ENCODE measurements at places on chromosomes 3 and 15.

DNA sequence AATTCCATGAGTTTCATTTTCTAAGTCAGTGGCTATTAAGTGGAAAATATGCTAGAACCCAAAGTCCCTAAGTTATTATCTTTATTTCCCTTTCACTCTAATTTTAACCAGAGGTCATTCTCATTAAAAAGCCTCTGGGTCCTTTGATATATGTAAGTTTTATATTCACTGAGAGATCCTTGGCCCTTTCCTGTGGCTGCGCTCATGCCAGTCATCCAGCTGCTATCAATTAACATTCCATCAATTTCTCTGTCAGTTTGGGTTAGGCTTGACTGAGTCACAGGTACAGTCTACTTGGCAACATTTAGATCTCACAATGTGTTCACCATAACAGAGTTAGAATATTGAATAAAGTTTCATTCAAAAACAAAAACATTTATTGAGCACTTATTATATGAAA is 58.0 kb upstream of the FBN1 start:
- DNase-seq = peak; percentile 75

DNA sequence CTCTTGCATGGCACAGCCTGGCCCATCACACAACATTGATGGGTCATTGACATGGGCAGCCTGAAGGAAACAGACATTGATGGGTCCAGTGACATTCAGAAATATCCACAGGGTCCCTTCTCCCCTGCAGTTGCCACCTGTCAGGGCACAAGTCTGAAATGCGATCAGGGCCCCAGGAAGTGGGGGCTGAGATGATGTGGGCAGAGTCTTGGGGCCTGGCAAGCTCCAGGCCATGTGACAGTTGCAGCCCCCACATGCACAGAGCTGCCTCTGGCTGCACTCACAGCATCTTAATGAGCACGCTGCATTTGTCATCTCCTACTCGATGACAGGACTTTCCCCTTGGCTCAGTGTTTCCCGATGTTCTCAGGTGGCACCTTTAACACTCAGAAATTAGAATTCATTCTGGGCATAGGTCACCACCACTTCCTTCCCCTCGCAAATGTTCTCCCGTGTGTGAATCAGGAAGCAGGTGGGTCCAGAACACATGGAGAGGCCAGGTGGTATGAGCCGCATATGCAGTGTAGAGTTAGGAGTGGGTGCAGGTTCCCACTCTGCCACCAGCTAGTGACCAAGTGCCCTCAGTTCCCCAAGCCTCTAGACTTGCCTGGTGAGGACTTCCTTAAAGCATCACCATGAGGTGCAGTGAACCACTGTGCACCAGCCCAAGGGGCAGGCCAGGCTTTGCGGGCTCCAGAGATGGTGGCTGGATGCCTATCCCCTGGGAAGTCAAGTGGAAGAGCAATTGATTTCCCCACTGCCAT is 1.6 kb upstream of the TXNRD3 start:
- no peak for DNase-seq

DNA sequence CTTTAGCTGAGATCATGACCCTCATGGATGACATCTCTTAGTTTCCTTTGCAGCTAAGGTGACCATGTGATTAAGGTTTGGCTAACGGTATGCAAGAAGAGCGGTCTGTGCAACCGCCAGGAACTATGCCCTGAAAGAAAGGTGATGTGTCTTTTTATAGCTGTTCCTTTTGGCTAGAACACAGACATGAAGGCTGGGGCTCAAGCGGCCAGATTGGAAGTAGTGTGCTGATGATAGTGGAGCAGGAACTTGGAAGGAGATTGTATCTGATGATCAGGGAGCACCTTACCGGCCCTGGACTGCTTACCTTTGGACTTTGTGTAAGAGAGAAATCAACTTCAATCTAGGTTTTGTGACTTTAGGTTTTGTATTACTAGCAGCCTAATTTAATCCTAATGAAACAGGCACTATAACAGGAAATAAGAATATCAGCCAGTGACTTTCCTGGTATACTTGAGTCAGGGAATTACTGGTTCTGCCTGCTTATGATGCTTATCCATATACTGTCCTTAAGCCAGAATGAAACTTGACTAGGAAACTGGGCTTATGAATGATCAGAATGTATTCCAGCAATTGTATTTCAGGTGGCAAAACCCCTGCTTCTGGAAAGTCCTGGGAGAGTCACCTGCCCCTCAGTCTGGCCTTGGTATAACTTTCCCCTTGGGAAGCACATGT is 164.3 kb upstream of the LRIG1 start:
- no peak for DNase-seq

GRCh38 chr3:17935222-17935621 is 192.8 kb upstream of the TBC1D5 start:
- DNase-seq = no peak

GRCh38 chr3:23807424-23808015 is 1.8 kb downstream of the UBE2E1 start:
- peak; percentile 69 for DNase-seq

GRCh38 chr3:69961706-69962439 is 37.7 kb upstream of the SAMMSON start:
- DNase-seq = no peak

DNA sequence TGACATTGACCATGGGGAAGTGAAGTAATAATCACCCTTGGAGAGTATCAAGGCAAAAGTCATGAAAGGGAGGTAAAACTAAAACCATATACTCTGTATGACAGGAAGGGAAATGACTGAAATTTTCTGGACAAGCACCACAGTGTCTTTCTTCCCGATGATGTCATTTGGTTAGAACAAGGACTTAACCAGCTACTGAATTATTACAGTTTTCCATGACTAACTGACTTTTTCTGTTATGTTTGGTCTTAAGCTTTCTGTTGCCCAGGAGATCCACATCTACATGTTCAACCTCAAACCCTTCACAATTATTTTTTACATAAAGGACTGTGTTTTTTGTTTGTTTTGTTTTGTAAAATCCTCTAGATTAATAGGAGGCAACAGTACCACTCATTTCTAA is 191.9 kb upstream of the IL12A start:
- peak; percentile 96 for DNase-seq

DNA sequence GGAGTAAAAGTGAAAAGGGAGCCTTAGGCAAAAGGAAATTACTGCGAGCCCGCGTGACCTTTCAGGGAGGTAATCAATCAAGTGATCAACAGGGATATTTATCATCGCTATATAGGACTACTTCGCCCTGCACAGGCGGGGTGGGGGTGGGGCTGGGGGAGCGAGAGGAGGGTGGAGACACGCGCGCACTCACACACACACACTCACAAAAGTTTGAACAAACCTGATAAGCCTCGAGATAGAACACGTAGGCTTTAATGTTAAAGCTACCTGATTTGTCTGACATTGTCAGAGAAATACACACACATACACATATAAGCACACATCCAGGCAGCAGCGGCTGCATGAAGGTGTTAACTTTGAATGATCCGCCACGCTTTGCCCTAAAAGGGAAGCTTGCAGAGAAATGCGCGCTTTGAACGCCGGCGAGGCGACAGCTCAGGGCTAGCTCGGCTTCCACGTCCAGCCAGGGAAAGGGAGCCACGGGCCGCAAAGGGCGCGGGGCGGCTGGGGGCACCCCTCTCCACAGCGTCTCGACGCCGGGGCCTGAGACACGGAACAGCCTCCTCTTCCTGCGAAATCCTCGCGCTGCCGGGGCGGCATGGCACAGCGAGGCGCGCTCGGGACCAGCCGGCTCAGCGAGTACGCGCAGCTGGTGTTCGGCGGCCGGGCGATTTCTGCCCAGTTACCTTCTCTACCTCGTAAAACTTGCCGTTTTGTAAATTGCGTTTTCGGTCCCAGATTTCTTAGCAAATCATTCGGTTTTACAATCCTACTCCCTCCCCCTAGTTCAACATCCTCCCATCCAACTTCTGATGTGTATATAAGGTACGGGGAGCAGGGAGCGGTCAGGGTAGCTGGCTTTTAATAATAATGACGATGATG is 4.8 kb upstream of the MECOM start:
- DNase-seq = peak; percentile 42

- peak; percentile 92 for DNase-seq
These were observed 44.4 kb downstream of the BTD start for GRCh38 chr3:15645740-15646501.

DNA sequence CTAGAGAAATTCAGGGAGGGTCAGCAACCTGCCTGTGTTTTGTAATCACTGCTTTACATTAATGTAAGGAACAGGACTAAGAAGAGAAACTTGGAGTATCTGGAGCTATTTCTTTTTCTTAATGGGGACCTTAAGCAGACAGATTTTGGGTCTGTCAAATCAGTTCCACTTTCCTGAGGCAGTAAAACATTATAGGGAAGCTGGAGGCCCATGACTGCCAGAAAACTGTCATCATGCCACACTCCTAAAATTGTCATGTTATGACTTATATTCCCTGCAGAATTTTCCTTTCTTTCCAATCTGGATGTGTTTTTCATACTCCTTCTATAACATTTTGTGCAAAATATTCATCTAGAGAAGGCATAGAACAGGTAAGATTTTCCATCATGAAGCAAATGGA is 28.8 kb downstream of the DGKG start:
- no peak for DNase-seq

GRCh38 chr3:13137941-13138832 is 65.0 kb upstream of the IQSEC1 start:
- no peak for DNase-seq

GRCh38 chr3:172787746-172788145 is 37.2 kb downstream of the ECT2 start:
- peak; percentile 43 for DNase-seq

DNA sequence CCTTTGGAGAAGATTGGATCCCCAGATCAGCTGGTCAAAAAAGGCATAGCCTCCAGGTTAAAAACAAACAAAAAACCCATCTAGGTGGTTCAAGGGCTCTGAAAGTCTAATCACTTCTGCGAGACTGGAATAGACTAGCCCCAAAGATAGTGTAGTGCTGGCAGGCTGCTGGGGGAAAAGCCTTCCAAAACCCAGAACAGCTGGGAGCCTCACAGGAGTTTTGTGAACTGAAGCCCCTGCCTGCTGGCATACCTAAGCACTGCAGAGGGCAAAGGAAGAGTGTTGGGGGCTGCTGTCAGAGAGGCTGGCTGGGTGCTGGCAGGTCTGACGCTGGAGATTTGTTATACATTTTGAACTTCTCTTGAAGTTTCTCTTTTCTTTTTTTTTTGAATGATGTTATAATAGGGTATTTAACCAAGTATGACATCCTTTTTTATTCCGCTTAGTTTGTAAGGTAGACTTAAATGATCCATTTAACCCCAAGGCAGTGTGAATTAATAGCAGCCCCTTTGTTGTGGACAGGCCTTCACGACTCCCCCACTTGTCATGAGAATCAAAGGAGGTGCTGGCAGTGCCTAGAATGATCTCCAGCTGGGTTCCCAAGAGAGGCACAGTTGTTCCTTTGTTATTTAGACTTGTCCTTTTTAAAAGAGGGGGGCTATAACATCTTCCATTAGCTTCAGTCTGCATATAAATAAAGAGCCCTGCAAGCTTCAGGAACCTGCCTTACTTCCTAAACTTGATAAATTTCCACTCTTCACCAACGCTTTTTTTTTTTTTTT is 53.9 kb downstream of the CRTC3 start:
- no peak for DNase-seq

GRCh38 chr15:78130466-78131294 is 565 bp downstream of the CIB2 start:
- DNase-seq = no peak

GRCh38 chr3:82224661-82225060 is 463.2 kb upstream of the GBE1 start:
- DNase-seq = no peak

- DNase-seq = peak; percentile 28
These were observed 34.4 kb downstream of the SLCO3A1 start for GRCh38 chr15:91887921-91888373.

DNA sequence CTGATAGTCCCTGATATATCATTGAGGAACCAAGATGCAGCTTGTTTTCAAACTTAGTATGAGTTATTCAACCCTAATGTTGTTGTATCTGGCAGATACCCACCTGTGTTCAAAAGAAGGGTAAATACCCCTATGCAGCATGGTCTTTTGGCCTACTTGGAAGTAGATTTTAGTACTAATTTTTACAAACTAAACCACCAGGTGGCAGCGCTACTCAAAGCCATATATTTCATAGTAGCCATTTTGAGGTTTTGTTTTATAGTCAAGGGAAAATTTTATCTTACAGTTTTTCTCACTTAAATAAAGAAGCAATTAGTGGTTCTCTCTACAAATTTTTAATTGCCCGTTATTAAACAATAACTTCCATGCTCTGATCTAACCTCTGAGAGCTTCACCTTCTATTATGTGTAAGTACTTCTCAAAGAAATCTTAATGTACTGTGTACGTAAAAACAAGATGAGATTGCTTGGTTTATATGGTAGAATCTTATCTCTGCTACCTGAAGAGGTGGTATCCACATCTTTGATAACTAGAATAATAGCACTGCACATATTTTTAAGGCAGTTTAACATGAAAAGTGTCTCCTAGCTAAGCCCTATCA is 31.5 kb upstream of the MLF1 start:
- DNase-seq = peak; percentile 68

- DNase-seq = no peak
These were observed 41.5 kb downstream of the WNT7A start for GRCh38 chr3:13838421-13838820.

GRCh38 chr3:134320749-134321148 is 53.5 kb downstream of the AMOTL2 start:
- DNase-seq = peak; percentile 74

Measured in GM23248 (cell line).